Mesothelial cell of epicardium (in vitro differentiated cells): ENCODE measurements at places on chromosomes 7 and 10. TPM values are rescaled to one million over a fixed set of nuclear protein-coding genes. Genes with fewer than 3 reads are reported as not detected.

PON1 gene
- total RNA-seq: not detected in 3 replicates

PNPLA8 gene
- 18.0 to 20.0 TPM (median 18.0 TPM) in 3 replicates for total RNA-seq

CROT gene
- total RNA-seq: 20.5 to 20.7 TPM (median 20.6 TPM) in 3 replicates

AKAP9 gene
- total RNA-seq: 108 to 119 TPM (median 110 TPM) in 3 replicates

GAD2 gene
- not detected in 3 replicates for total RNA-seq

ACTR3C gene
- total RNA-seq: 0.40 to 0.84 TPM (median 0.47 TPM) in 3 replicates

LRRC4 gene
- 2.3 to 3.2 TPM (median 2.9 TPM) in 3 replicates for total RNA-seq

MINDY4 gene
- total RNA-seq: 10.8 to 11.6 TPM (median 11.3 TPM) in 3 replicates

CFAP46 gene
- total RNA-seq: 3.1 to 4.1 TPM (median 3.2 TPM) in 3 replicates
